ENCODE measurements at places on chromosomes 5 and 9.

GRCh38 chr5:166726406-166726805 is 1565.0 kb upstream of the WWC1 start:
- no peak for DNase-seq

- DNase-seq: no peak
Measured at GRCh38 chr9:14485366-14485765, 171.4 kb upstream of the NFIB start.

DNA sequence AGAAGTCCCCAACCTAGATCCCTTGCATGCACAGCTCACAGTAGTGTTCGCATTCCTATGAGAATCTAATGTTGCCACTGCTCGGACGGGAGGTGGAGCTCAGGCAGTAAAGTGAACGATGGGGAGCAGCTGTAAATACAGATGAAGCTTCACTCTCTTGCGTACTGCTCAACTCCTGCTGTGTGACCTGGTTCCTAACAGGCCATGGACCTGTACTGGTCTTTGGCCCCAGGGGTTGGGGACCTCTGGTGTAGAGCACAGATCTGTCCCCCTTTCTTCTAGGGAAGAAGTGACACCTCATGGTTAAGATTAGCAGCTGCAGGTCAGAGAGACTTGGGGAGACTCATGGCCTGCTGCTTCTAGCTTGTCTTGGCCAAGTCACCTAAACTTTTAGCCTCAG is 7.1 kb downstream of the ARHGEF28 start:
- no peak for DNase-seq

DNA sequence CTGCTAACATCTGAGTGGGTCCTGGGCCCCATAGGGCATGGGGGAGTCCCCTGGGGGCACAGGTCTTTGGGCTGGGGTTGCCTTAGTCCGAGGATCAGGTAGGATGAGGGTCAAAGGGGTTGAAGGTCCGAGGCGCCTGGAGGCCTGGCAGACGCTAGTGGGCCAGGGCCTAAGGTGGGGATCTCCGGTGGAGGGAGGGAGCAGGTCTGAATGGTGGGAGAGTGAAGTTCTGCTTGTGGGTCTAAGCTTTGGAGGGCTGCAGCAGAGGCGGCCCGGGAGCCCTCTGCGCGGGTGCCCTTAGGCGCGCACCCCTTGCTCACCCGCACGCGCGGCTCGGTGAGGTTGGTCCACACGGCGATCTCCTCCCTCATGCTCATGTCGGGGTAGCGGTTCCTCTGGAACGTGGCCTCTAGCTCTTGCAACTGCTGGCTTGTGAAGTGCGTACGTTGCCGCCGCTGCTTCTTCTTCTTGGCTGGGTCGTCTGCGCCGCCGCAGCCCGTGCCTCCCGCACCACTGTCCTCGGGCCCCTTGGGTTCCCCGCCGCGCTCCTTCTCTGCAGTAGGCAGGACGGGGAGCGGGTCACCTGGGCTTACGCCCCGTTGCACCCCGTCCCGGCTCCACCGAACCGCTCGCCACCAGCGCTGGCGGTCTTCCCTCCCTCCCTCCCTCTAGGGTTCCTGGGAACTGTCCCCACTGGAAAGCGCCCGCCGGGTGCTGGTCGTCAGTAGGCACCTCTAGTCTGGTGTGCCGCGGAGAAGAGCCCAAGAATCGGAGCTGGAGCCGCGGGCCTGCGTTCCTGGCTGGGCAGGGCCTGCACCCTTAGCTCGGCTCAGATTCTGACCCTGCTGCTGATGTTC is 2.8 kb downstream of the PITX1 start:
- no peak for DNase-seq

- DNase-seq: no peak
Measured at GRCh38 chr5:112141582-112141981, 277.5 kb downstream of the EPB41L4A start.

- no peak for DNase-seq
Measured at GRCh38 chr9:129891569-129891968, 56.3 kb downstream of the USP20 start.

DNA sequence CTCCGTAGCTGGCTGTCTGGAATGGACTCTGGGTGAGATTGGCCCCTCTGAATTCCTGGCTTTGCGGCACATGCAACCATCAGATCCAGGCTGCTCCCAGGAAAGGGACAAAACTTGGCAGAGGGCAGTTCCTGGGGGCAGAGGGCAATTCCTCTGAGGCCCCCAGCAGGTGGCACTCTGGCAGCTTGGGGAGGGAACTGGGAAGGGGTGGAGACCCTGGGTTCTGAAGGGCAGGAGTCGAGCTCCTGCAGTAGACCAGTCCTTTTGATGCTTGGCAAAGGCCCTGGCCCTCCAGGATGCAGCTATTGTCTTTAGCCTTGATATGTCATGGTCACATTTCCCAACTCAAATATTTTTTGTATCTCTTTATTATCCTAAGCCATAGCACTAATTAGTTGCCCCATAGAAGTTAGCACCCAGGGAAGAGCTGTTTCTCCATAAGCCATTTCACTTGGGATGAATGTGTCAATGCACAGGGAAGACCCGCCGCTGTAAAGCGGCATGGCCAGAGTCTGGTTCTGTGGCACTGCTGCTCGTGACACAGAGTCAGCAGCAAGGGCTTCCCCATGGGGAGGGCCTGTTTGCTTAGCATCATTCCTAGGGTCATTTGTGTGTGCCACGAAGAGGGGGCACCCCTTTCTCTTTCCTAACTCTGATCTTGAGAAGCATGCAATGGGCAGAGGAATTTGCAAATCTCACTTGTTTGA is 51.2 kb upstream of the CDK20 start:
- DNase-seq: no peak

GRCh38 chr9:131053896-131054295 is 42.4 kb upstream of the AIF1L start:
- DNase-seq: no peak

DNA sequence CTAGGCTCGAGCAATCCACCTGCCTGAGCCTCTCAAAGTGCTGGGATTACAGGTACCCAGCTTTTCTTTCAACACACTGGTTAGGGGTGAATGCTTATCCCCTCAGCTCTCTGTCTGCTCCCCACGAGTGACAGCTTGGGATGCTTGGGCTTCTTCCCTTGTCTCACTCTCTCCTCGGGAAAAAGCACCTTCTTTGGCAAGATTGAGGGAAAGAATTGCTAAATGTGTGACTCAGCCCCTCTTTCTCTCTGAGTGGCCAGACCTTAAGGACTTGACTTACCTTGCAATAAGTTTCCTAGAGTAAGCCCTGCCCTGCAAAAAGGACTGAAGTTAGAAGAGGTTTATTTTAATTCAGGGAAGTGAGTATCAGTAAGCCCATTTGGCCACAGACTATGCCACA is 68.1 kb upstream of the ERBIN start:
- no peak for DNase-seq

- DNase-seq: no peak
Measured at GRCh38 chr9:137266585-137267453, 10.7 kb upstream of the TOR4A start.

- DNase-seq: no peak
Measured at GRCh38 chr9:6977761-6978160, 220.0 kb downstream of the KDM4C start.
